ENCODE measurements at places on chromosomes 1 and 21.

GRCh38 chr1:50966991-50967390, 3.1 kb upstream of the CDKN2C start:
- DNase-seq: no peak

GRCh38 chr1:33473900-33474299, 1.5 kb downstream of the ZSCAN20 start:
- no peak for DNase-seq

- no peak for DNase-seq
Observed at GRCh38 chr1:47805921-47806361, 191.2 kb downstream of the TRABD2B start.

DNA sequence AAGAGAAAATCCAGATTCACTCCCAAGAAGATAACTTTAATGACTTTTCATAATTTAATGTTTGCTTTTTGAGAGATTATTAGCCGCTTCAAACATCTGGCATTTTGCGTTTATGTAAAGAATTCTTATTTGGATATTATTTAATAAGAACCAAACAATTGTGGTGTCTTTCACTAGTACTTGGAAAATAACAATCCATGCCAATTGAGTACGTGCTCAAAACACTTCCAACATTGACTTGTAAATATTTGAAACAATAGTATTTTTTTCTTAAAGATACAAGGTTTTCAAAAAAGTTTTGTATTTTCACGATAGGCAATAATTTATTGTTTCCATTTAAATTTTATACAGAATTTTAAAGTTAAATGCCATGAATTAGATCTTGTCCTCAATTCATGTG, 498.7 kb downstream of the AMY1C start:
- no peak for DNase-seq

DNA sequence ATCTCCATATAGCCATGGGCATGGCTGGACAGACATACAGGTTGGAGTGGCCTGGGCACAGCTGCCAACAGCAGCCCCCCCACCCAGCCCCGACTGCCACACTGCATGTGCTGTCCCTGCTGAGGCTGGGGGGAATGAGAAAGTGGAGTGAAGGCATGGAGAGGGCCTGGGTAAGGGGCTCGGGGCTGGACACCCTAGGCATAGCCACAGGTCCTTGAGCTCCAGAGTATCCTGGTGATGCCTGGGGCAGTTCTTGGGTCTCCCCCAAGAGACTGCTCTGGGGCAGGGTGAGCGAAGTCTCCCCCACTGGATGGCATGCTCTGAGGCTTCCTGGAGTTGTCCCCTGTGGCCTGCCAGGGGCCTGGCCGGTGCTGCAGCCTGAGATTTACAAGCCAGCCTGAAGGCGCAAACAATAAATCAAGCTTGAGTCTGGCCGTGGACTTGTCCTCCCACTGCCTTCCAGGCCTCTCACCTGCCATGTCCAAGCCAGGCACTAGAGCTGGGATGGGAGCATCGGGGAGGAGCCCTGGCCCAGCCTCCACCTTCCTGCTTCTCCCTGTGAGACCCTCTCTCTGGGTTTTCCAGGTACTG, 53.6 kb downstream of the FOXO6 start:
- DNase-seq: no peak

DNA sequence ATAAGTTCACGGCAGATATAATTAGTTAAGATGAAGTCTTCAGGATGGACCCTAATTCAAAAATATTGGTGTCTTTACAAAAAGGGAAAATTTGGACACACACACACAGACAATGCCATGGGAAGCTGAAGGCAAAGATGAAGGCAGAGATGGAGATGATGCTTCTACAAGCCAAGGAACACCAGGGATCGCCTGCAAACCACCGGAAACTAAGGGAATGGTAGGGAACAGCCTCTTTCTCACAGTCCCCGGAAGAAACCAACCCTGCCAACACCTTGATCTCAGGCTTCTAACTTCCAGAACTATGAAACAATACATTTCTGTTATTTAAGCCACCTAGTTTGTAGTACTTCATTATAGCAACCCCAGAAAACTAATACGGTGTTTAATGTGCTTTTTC, 15.1 kb upstream of the SERTAD4 start:
- no peak for DNase-seq

DNA sequence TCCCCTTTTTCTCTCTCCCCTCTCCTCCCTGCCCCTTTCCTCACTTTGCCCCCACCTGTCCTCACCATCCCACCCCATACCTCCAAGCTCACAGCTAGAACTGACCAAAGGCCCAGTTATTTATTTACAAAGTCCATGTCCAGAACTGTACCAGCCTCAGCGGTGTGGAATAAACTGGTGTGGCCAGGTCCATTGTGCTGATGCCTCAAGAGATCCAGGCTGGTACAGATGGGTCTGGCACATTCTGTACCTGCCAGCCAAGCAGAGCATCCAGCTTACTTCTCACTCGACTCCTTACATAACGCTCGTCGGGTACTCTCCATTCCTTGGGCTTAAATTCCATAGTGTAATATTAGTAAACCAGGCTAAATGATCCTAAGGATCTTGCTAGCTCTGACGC, 11.8 kb downstream of the PDZK1IP1 start:
- DNase-seq: no peak

DNA sequence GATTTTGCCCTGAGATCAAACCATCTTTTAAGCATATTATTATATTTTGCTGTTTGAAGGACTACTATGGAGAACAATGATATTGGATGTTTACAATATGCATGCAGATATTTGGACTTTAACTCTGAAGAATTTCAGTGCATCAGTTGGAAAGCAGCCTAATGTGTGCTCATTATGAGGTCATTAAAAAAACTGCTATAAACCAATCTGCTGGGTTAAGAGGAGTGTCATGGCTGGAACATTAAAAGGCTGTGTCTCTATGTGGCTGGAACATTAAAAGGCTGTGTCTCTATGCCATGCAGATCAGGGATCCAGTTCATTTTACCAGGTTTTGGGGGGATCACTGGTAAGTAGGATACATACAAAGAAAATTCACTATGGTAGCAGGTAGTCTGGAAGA, 77.6 kb downstream of the SPATA46 start:
- DNase-seq: no peak

GRCh38 chr1:228465571-228466146, 21.5 kb upstream of the RNF187 start:
- no peak for DNase-seq
